Fibroblast of upper back skin (primary cell): ENCODE measurements at places on chromosomes 5 and 9.

GRCh38 chr9:83198371-83198770 is 135.4 kb upstream of the RASEF start:
- no peak for DNase-seq

GRCh38 chr9:104911032-104911607 is 16.8 kb downstream of the ABCA1 start:
- DNase-seq, result peak; percentile 26

GRCh38 chr5:64682608-64683007 is 7.7 kb upstream of the SHISAL2B start:
- DNase-seq, result no peak

DNA sequence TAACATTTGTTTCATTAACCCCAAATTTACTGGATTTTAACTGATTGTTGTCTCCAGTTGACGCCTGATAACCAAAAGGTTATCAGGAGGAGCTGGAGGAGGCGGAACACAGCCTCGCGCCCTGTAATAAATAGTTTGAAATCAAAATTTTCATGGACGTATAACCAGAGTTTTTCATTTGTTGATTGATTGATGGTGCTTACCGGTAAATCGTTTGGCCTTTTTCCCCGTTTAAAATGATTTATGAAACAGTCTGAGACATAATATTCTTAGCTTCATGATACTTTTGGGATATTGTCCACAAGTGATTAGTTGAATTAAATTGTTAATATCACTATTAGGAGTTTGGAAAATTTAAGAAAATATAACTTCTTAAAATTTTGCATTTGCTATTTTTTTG is 1.7 kb downstream of the FOCAD start:
- DNase-seq, result no peak

DNA sequence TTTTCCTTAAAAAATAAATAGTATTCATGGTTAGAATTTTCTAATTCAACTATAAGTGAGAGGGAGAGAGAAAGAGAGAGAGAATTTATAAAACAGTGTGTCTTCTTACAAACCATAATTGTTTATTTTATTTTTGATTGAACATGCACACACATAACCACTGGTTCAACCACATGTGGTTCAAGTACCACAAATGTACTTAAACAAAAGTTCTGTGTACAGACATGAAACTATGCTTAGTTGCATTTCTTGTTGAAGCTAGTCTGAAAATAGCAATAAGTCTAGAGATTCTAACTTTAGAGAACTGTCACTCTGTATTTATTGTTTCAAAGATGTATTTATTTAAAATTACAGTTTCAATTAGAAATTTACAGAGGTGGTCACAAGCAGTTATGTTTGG is 130.6 kb upstream of the PDE4D start:
- no peak for DNase-seq

GRCh38 chr9:118558026-118558425 is 811.2 kb downstream of the BRINP1 start:
- no peak for DNase-seq

DNA sequence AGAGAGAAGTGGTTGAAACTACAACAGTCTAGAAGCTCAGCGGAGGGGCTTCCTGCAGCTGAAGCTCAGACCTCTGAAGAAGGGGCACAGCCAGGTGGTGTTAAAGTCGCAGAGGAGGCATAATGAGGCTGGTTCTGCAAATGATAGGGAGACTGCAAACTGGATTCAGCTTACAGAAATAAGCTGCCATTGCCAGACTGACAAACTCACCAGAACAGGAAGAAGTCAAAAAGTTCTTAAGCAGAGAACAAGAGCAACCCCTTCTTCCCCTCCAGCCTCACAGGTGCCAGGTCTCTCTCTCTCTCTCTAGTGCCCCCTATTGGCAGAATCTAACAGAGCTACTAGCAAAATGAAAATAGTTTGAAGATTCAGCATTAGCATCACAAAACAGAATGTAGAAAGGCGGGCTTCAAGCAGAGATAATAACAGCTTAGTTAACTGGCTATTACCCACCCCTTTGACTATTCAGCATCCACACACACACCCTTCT is 76.7 kb downstream of the GRAMD2B start:
- peak; percentile 22 for DNase-seq

DNA sequence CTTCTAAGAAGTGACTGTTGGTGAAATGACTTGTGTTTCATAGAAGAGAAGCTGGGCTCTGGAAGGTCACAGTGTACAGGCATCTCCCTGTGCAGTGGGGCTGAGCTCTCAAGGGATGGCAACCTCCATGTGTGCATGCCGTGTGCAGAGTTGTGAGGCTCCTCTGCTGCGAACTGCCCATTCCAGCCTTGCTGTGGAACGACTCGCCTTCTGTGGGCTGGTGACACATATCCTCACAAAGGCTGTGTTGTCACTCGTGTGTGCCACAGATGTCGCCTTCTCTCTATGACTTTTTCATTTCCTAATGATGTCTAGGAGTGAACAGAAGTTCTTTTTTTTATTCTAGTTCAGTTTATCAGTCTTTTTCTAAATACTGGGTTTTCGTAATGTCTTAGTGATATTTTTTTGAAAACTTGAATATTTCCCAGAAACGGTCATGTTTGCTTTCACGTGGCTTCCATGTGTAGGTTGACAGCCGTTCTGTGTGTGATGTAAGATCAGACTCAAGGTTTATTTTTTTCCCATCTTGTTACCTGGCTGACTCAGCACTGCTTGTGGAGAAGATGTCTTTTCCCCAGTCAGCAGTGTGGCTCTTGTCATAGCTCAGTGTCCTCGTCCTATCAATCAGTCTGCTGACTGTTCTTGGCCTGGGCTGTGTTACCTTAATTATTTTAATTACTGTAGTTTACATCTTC is 57.3 kb upstream of the CACNA1B start:
- DNase-seq, result no peak

- peak; percentile 77 for DNase-seq
These were observed 339.5 kb upstream of the RFX3 start for GRCh38 chr9:3865141-3865772.

- DNase-seq, result peak; percentile 14
These were observed 798 bp downstream of the PITX1 start for GRCh38 chr5:135032999-135033861.

GRCh38 chr5:150665044-150665443 is 4.0 kb downstream of the MYOZ3 start:
- DNase-seq, result peak; percentile 60

DNA sequence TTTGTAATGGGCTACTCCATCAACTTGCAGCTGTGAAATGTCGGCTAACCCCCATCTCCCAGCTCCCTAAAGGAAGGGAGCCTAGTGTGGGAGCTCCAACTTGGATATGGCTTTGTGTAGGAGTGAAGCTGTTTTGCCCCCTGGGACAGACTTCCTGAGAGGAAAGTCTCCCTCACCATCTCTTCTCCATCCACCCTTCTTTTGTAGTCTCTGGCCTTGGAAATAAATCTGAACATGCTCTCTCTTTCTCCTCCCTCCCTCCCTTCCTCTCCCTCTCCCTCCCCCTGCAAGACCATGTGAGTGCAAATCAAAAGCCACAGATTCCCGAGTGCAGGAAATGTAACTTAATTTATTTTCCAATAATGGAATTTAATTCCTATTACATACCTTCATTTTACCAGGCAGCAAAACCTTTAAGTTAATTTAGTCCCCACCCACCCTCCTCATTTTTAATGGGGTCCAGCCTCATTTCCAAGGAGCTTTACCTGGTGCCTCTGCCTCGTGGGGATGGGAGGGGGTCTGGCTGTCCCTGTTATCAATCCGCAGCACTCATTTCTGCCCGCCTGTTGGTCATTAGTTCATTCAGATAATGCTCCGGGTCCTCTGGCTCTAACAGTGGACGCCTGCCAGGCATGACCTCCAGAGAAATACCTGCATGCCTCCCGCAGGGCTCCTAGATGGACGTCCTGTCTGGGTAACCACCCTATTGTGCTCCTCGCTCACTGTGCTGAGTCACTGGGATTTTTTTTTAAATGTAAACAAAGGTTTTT is 122.9 kb upstream of the TAF11L2 start:
- no peak for DNase-seq

DNA sequence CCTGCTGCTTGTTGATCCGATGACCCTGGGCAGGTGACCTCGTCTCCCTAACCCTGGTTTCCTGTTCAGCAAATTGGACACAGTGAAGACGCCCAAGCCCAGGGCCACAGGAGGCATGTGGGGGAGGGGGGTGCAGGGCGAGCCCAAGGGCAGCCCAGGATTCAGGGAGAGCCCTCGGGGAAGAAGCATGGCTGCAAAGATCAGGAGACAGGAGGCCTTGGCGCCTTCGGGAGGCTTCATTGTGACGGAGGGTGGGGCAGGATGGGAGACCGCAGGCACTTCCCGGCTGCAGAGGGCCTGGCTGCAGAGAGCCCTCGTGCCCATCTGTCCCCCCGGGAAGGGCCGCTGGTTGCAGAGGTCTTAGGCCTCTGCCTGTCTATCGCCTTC is 6.2 kb downstream of the ASS1 start:
- DNase-seq, result no peak

- DNase-seq, result peak; percentile 89
These were observed 133.3 kb upstream of the RAI14 start for GRCh38 chr5:34522599-34523386.

GRCh38 chr5:104045987-104046386 is 483.4 kb upstream of the NUDT12 start:
- DNase-seq, result no peak

- DNase-seq, result no peak
These were observed 7.5 kb downstream of the SMU1 start for GRCh38 chr9:33068991-33069390.

DNA sequence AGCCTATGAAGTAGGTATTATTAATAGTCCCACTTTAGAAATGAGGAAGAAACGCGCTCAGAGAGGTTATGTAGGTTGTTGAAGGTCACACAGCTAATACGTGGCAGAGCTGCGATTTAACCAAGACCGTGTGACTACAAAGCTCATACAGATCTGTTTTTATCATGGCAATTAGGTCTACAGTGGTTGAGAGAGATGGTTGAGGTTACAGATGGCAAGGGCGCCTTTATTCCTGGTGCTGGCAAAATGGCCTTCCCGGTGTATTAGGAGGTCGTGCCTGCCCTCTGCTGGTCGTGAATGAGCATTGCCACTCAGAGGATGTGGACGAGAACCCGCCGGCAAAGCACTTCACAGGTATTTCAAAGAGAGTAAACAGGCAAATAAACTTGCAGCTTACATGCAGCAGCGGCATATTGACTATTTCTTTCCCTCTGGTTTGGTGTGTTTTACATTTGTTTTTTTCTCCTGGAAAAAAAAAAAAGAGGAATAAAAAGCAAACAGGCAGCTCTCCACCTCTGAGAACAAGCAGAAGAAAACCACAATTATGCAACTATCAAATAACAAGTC is 65.3 kb upstream of the EGFLAM start:
- DNase-seq, result peak; percentile 68

GRCh38 chr5:112440031-112440430 is 21.0 kb upstream of the EPB41L4A start:
- no peak for DNase-seq

GRCh38 chr5:66909364-66909763 is 287.2 kb downstream of the CD180 start:
- DNase-seq, result no peak
